ENCODE measurements at places on chromosomes 11 and 22.

DNA sequence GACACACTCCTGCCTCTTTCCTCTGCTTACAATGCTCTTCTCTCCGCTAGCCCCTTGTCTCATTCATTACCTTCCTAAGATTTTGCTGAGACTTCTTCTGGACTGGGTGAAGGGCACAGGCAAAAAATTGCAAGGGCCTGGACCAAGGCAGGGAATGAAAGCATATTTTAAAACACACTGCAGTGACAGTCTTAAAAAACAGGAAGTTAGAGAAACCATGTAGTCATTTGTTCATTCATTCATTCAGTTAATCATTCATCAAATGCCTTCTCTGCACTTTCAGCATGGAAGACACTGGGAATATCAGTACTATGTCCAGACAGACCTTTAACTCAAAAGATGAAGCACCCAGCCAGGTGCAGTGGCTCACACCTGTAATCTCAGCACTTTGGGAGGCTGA is 44.9 kb upstream of the SWAP70 start:
- DNase-seq = no peak

DNA sequence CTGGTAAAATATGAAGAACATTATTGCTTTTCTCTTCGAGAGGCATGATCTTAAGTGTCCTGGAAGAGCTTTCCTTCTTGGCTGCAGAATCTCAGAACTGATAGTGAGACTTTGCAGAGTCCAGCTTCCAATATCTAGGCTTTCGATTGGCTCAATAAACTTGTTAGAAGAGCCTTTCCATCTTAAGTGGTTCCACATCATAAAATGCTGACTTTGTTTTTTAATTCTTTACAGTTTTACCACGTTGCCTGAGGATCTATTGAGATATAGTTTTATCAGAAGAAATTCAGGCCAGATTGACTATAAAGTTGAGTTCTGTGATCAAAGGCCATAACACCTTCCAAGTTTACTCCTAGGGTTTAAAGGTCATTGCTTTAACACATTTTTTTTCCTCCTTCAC is 15.6 kb upstream of the DNAJB7 start:
- no peak for DNase-seq

DNA sequence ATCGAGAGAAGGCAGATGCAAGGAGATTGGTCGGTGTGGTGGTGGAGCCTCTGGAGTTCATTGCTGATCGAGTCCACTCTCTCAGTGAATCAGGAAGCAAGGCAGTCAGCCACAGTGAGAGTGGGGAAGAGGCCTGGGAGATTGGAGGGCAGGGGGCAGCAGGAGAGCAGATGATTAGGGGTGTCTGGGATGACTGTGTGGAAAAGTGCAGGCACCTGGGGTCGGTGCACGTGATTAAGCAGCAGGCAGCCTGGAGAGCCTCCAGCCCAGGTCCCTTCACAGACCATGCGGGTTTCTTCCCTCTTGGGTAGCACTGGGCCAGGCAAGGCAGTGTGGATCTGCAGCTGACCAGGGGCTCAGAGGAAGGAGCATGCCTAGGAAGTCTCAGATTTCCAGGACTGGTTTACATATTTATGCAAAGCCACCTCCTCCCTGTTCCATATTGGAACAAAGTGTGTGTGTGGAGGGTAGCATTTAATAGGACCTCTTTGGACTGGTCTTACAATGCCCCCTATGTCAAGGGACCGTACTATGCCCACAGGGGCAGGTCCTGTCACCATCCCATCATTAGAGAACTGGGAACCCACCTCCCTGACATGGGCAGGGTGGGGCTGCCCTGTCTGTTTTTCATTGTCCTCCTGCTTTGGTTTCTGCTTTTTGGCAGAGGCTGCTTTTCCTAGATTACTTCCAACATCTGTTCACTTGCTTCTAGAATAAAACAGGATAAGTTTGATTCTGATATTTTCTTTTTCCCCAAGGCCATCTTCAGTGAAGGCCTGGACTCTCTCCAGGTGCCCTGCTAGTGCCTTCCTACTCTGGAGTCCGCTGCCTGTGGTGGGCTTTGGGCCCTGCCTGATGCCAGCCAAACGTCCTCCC is 14.0 kb upstream of the GDPD5 start:
- DNase-seq = no peak

DNA sequence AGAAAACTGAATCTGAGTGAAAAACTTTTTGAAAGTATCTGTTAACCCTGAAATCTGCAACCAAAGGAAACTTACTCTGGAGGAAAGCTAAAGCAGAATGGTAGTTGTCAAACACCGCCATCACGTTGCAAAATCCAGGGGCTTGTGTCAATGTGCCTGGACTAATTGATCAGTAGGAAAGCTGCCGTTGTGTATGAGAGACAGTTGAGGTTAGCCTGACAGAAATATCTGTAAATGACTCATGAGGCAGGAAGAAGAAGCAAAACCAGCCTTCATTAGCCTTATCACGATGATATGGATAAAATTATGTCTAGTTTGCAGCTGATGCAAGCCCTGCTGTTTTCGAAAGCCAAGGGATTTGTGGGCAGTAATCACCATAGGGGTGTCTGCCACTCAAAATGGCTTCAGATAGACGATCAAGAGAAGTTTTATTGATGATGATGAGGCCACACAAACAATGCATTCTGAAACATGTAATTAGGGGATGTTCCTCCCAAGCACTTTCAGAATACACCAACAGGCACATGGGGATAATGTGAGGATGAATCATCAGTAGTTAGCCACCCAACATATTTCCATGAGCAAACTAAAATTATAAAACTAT is 8.9 kb downstream of the SCGB1A1 start:
- DNase-seq = no peak

GRCh38 chr11:90252053-90252452 is 29.2 kb upstream of the CHORDC1 start:
- no peak for DNase-seq

- DNase-seq = no peak
Measured at GRCh38 chr11:1792461-1792860, 28.7 kb upstream of the CTSD start.

DNA sequence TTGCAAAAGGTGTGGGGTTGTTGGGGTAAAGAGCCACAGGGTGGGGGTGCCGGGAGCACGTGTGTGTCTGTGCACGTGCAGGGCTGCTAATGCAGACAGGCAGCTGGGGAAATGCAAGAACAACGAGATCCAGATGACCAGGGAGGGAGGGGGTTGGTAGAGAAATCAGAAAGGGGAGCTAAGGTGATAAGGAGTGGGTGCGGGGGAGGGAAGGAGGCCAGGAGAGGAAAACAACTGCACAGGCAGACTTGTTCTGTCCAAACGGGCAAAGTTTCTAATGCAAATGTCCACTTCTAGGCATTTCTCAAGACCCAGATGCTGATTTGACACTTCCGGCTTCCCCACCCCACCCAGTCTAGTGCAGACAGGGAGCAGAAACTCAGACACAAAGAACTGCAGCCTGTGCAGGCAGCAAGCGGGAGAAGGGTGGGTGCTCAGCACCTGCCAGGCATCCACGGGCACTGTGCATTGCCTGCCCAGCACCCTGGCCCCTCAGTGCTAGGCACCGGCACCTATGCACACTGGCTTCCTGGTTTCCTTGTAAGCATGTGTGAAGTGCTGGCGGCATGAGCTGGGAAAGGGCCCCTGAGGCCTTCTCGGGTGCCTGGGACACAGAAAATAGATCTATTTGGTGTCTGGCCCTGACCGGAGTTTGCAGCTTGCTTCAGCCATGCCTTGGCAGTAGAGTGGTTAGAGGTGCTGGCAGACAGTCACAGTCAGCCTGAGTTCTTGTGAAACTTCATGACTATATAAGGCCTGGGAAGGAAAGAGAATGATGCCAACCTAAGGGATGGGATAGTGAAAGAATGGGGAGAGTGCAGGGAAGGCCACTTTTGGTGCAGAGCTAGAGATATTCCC is 220.1 kb upstream of the SORL1-AS1 start:
- no peak for DNase-seq

DNA sequence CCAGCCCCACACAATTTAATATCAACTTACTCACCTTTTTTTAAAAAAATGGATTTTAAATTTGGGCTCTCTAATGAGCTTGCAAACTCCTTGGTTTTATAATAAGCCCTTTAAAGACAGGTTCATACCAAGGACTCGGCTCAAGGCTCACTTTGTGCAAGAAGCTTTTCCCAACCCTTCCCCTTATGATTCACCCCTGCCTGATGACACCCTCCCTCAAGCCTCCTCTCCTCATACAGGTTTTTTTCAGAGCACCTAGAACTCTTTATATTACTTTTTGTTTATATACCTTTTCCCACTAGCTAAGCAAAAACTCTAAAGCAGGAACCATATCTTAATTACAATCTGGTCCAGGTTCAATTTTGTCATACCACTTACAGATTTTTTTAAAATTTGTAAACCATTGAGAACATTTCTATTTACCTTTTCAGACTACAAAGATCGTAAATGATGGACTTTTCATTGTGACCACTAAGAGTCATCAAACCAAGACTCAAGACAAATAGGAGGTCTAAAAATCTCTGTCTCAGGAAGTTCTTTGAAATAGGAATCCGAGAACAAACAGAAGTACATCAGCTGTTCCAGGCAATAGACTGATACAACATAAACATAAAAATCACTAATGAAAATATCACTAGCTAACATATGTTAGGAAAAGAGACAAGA is 13.1 kb upstream of the EXPH5 start:
- no peak for DNase-seq

DNA sequence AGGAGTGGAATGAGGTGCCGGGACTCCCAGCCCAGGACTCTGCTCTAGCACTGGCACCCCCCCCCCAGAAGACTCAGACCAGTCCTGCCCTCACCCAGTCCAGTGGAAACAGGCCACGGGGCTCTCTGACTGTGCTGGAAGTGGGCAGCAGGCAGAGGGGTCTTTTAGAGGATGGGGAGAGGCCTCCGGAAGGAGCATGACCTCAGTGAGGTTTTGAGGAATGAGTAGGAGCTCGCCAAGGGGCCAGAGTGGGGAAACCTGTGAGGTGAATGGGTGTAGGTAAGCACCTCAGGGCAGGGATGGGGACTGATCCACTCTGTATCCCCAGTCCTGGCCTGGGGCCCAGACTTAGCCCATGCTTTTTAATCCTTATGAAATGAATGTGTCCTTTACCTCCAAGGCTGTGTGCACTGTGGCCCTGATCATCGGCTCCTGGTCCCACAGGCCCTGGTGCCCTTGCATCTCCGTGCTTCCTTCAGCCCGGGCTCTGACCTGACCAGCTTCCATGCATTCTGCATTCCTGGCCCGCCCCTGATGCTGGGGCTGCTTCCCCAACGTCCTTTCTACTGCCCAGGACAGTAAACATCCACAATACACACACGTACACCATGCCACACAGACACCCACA is 24.4 kb upstream of the RFPL3 start:
- no peak for DNase-seq

- no peak for DNase-seq
Measured at GRCh38 chr22:42185915-42186439, 55.4 kb upstream of the CYP2D6 start.

DNA sequence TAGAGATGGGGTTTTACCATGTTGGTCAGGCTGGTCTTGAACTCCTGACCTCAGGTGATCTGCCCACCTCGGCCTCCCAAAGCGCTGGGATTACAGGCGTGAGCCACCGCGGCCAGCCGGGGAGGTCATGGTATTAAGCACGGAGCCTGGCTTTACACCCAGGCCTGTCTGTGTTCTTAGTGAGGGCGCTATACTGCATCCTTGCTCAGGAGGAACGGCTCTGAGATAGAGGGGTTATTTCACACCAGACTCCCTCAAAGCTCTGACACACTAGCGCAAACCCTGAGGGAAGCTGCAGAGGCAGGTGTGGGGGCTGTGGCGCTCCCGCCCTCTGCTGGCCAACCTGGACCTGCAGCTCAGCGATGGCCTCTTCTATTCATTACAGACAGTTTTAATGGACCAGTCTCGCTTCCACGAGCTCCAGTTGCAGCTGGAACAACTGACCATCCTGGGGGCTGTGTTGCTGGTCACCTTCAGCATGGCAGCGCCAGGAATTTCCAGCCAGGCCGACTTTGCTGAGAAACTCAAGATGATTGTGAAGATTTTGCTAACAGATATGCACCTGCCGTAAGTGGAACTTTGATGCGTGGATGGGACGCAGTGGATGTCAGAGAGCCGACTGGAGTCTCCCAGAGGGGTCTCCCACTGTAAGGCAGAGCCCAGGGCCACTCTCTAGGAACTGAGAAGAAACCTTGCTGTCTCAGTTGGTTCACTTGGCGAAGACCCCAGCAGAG is 26.2 kb downstream of the TCP11L1 start:
- no peak for DNase-seq

DNA sequence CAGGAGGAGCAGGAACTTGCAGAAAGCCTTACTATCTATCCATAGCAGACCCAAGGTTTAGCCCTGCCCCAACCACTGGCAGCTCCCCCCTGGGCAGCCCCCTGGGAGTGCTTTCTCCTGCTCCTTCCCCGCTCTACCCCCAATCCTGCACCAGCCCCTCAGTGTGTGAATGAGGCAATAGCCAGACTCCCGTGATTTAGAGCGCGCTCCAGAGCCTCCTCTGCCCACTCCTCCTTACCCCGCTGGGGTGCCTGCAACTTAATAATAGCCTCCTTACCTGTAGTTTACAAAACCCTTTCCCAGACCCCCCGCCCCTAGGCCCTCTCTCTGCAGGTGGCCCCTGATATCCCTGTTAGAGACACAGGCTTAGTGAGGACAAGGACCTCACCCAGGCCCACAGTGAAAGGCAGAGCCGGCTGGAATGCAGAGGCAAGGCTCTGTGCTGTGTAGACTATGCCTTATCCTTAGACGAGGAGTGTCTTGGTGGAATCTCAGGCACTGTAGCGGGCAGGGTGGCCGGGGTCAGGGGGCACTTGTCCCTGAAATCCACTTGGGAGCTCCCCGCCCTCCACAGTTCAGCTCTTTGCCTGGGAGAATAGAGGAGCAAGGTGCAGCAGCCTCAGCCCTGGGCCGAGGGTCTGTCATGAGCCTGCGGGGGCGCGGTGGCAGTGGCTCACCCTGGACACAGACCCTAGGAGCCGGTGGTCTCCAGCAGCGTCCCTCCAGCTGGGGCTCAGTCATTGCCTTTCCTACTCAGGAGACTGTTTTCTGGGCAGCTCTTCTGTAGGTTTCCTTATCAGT is 4.3 kb upstream of the CARNS1 start:
- no peak for DNase-seq

DNA sequence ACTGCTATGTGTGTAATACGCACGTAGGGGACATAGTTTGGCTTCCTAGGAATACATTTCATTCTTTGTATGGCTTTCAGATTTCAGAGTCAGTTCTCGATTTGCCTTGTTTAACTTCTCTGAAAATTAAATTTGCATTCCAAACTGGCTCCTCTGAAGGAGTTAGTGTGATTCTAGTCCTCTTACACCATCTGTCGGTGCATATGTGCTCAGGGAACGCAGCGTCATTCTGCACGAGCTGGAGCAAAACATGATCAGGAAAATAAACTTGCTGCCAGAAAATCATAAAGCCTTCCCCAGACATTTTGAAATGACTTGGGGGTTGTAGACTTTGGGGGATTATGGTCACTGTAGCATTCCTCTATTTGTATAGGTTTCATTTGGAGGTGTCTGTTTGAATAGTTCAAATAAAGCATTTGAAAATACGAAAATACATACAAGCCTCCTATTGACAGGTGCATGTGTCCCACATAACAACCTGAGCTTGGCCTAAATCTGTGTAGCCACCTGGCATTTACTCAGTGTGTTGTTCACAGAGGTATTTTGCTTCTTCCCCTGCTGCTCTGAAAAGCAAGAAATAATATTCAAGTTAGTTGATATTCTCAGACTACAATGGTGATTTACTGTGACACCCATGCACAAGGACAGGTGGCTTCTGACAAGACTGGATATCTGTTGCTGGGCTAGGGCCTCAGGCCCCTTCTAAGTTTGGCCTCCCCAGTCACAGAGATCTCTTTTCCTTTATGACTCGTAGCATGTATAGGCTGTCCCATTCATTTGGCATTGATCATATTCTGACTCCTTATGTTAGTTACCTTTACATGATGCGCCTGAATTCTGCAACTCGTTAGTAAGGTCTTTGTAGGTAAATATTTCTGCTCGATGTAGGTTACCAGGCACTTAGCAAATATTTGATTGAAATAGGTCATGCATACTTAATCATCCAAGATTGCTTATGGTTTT is 81.6 kb upstream of the SORL1-AS1 start:
- no peak for DNase-seq

Data from SK-N-MC (cell line).